ENCODE measurements at places on chromosomes 6 and 20.

DNA sequence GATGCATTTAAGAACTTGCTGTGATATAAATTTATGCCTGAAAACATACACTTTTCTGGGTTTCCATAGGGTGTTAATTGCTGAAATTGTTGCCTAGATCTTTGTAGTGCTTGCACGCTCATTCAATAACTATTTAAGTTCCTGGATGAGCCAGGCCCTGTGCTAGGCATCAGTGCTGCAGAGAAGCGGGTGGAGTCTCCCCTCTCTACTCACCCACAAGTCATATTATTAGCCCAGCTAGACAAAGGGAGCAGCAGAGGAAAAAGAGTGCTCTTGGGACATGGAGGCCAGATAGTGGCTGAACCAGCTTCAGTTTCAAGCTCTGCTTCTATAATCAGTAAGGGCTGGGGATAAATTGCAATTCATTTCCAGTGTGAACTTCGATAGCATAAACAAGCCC, 329.1 kb downstream of the TFAP2B start:
- no peak overlapping the region for H3K27ac ChIP-seq
- no peak overlapping the region for H3K4me3 ChIP-seq
- H3K36me3 ChIP-seq = no peaks in the 10 kb centered on the region
- no peaks in the 10 kb centered on the region for H3K27me3 ChIP-seq
- H3K4me1 ChIP-seq = no peaks in the 10 kb centered on the region

DNA sequence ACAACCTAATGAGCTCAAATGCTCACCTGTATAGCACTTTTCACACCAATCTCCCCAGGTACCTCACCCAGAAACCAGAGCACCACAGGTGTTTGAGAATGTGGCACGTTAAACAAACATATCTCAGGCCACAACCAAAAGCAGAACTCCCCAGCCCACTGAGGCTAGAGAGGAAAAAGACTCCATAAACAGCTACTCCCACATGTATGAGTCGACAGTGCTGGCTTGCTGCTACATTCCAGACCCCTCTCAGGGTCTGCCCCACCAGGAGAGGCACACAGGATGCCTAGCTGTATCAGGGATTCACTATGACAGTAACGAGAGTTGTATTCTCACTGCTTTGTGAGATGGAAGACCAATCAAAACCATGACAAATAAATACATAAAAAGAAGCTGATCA, 242.6 kb upstream of the ARID1B start:
- DNase-seq = peak; percentile 49
- H3K36me3 ChIP-seq = no peaks in the 10 kb centered on the region
- H3K4me3 ChIP-seq = no peak overlapping the region

DNA sequence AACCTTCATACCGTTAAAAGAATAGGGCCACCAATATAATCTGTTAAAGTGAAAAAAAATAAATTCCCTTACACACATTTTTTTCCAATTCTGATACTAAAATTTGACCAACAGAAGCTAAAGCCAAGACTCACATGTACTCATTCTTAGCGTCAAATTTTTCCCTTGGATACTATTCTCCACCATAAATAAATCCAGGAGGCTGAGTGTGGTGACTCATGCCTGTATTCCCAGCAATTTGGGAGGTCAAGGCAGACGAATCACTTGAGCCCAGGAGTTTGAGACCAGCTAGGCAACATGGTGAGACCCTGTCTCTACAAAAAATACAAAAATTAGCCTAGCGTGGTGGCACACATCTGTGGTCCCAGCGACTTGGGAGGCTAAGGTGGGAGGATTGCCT, 43.9 kb downstream of the SCML4 start:
- no peak for DNase-seq
- no peak overlapping the region for H3K27ac ChIP-seq
- H3K4me1 ChIP-seq = no peaks in the 10 kb centered on the region
- peaks cover 6% of the 10 kb centered on the region for H3K27me3 ChIP-seq
- H3K4me3 ChIP-seq = no peak overlapping the region

GRCh38 chr6:24517659-24518543, 23.1 kb downstream of the ALDH5A1 start:
- no peaks in the 10 kb centered on the region for H3K4me1 ChIP-seq
- no peak overlapping the region for H3K4me3 ChIP-seq
- no peak overlapping the region for H3K27ac ChIP-seq
- H3K36me3 ChIP-seq = peaks cover 6% of the 10 kb centered on the region
- H3K27me3 ChIP-seq = no peaks in the 10 kb centered on the region

GRCh38 chr20:6081236-6081635, 27.4 kb upstream of the LRRN4 start:
- no peak overlapping the region for H3K27ac ChIP-seq
- peaks cover 7% of the 10 kb centered on the region for H3K27me3 ChIP-seq
- no peak overlapping the region for H3K4me3 ChIP-seq
- H3K4me1 ChIP-seq = no peaks in the 10 kb centered on the region

DNA sequence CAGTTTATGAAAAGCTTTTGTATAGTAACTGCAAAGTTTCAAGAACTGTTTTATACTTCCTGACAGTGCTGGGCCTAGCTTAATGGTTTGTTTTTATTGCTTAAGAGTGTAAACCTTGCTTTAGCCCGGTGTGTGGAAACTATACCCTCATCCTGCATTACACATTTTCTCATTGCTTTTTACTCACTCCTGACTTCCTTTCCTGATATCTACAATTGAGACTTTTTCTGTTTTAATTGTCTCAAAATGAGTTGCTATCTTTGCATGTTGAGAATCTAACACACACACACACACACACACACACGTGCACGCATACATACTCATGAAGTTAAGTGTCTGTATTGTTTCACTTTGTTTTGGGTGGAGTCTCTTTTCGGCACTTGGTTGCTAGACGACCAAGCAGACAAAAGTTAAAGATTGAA, 16.7 kb downstream of the BMP2 start:
- H3K36me3 ChIP-seq = no peaks in the 10 kb centered on the region
- no peak for DNase-seq
- no peaks in the 10 kb centered on the region for H3K27me3 ChIP-seq
- H3K4me3 ChIP-seq = no peak overlapping the region

GRCh38 chr6:87684895-87685654, 17.0 kb downstream of the AKIRIN2 start:
- H3K36me3 ChIP-seq = peaks cover 11% of the 10 kb centered on the region
- DNase-seq = no peak
- H3K4me1 ChIP-seq = peaks cover 61% of the 10 kb centered on the region
- H3K4me3 ChIP-seq = no peak overlapping the region

DNA sequence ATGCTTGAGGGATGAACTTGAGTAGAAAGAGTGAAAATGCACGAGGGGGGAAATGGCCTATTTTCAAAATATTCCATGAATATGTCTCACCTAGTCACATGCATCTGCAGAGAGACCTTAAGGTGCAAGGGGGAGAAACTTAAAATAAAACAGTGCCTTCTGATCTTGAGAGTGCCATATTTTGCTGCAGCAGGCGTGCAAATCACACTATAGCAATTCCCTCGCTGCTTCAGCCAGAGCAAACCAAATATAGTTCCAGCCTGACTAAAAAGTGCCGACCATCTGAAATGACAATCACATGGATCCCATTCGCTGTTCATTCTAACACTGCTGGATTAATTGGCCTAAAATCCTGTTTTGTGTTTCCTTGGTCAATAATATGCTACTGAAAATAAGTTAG, 26.3 kb downstream of the KIAA0319 start:
- H3K4me3 ChIP-seq = no peak overlapping the region
- peaks cover 23% of the 10 kb centered on the region for H3K27me3 ChIP-seq
- no peaks in the 10 kb centered on the region for H3K4me1 ChIP-seq
- no peak overlapping the region for H3K27ac ChIP-seq

- no peak for DNase-seq
- H3K27me3 ChIP-seq = peaks cover 35% of the 10 kb centered on the region
- H3K4me3 ChIP-seq = no peak overlapping the region
Measured at GRCh38 chr6:119735530-119735929, 386.0 kb upstream of the MAN1A1 start.

- no peaks in the 10 kb centered on the region for H3K4me1 ChIP-seq
- no peak overlapping the region for H3K4me3 ChIP-seq
- H3K36me3 ChIP-seq = peaks cover 9% of the 10 kb centered on the region
- H3K27me3 ChIP-seq = no peaks in the 10 kb centered on the region
- H3K27ac ChIP-seq = no peak overlapping the region
- no peak for DNase-seq
Measured at GRCh38 chr20:45329497-45330319, 18.5 kb downstream of the SDC4 start.

GRCh38 chr6:36038120-36038876, 10.7 kb downstream of the MAPK14 start:
- H3K27me3 ChIP-seq = no peaks in the 10 kb centered on the region
- H3K4me3 ChIP-seq = no peak overlapping the region
- peaks cover 30% of the 10 kb centered on the region for H3K4me1 ChIP-seq
- DNase-seq = no peak
- H3K27ac ChIP-seq = peak overlapping the region; percentile 29
- peaks cover 3% of the 10 kb centered on the region for H3K36me3 ChIP-seq

GRCh38 chr6:13466304-13467215, 20.8 kb downstream of the GFOD1 start:
- no peak for DNase-seq
- H3K4me1 ChIP-seq = peaks cover 27% of the 10 kb centered on the region

DNA sequence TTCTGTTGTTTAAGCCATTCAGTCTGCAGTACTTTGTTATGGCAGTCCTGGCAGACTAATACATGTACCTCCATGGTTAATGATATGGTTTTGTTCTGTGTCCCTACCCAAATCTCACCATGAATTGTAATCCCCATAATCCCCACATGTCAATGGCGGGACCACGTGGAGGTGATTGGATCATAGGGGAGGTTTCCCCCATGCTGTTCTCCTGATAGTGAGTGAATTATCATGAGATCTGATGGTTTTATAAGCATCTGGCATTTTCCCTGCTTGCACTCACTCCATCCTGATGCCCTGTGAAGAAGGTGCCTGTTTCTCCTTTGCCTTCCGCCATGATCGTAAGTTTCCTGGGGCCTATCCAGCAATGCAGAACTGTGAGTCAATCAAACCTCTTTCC, 57.5 kb upstream of the NT5E start:
- H3K4me1 ChIP-seq = peaks cover 27% of the 10 kb centered on the region
- no peak overlapping the region for H3K4me3 ChIP-seq
- no peak for DNase-seq
- no peaks in the 10 kb centered on the region for H3K36me3 ChIP-seq

- no peaks in the 10 kb centered on the region for H3K27me3 ChIP-seq
- peak overlapping the region; percentile 88 for H3K27ac ChIP-seq
- peaks cover 11% of the 10 kb centered on the region for H3K36me3 ChIP-seq
- peaks cover 44% of the 10 kb centered on the region for H3K4me1 ChIP-seq
- H3K4me3 ChIP-seq = no peak overlapping the region
- DNase-seq = no peak
Measured at GRCh38 chr6:13694562-13694961, 17.1 kb downstream of the RANBP9 start.

- H3K27ac ChIP-seq = no peak overlapping the region
- DNase-seq = no peak
- peaks cover 28% of the 10 kb centered on the region for H3K27me3 ChIP-seq
- H3K4me3 ChIP-seq = no peak overlapping the region
Measured at GRCh38 chr20:45974896-45975565, 3.0 kb upstream of the ZNF335 start.

GRCh38 chr6:3414327-3415081, 42.3 kb downstream of the SLC22A23 start:
- H3K27ac ChIP-seq = peak overlapping the region; percentile 50
- peaks cover 15% of the 10 kb centered on the region for H3K4me1 ChIP-seq
- H3K4me3 ChIP-seq = no peak overlapping the region
- H3K36me3 ChIP-seq = peaks cover 6% of the 10 kb centered on the region
- H3K27me3 ChIP-seq = no peaks in the 10 kb centered on the region
- no peak for DNase-seq

- H3K4me3 ChIP-seq = no peak overlapping the region
- H3K27me3 ChIP-seq = no peaks in the 10 kb centered on the region
- no peak overlapping the region for H3K27ac ChIP-seq
- DNase-seq = no peak
- no peaks in the 10 kb centered on the region for H3K36me3 ChIP-seq
Measured at GRCh38 chr6:6085928-6086668, 79.4 kb upstream of the NRN1 start.

DNA sequence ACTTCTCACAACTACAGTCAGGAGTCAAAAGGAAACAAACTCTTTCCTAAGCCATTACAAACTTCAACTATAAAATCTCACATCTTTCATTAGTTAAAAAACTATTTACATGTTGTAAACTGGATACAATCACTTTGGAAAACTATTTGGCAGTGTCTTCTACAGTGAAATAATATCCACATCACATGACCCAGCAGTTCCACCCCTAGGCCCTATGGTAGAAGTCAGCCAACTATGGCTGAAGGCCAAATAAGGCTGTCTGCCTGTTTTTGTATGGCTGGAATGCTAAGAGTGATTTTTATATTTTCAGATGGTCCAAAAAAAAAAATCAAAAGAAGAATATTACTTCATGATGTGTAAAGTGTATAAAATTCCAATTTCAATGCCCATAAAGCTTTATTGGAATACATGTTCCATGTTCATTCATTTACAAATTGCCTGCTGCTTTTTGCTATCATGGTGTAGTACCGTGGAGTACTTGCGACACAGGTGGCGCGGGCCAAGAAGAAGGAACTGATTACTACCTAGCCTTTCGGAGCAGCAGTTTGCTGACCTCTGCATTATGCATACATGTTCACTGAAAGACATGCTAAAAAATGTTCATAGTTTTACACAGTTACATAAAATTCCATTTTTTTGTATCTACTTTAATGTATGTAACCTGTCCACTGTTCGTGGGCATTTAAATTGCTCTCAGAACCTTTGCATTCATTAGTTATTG, 129.0 kb downstream of the KIF16B start:
- no peaks in the 10 kb centered on the region for H3K27me3 ChIP-seq
- no peak overlapping the region for H3K4me3 ChIP-seq
- no peak for DNase-seq
- H3K36me3 ChIP-seq = peaks cover 5% of the 10 kb centered on the region
- H3K4me1 ChIP-seq = peaks cover 7% of the 10 kb centered on the region
- H3K27ac ChIP-seq = no peak overlapping the region

DNA sequence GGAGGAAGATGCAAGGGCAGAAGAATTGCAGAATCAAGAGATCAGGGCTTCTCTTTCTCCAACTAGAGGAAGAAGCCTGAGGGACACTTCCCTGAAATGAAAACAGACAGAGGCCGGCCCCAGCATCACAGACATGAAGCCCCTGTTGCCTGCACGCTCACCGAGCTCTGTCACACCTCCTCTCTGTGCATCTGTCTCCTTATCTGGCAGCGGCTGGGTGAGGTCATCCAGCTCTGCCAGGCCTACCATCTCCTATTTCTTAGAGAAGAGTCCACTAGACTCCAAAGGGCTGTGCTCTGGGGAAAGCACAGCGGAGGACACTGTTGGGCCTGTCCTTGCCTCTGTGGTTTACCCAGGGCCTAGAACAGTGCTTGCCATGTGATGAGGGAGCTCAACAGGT, 71.9 kb upstream of the MLN start:
- H3K4me3 ChIP-seq = no peak overlapping the region
- H3K4me1 ChIP-seq = no peaks in the 10 kb centered on the region
- DNase-seq = no peak

DNA sequence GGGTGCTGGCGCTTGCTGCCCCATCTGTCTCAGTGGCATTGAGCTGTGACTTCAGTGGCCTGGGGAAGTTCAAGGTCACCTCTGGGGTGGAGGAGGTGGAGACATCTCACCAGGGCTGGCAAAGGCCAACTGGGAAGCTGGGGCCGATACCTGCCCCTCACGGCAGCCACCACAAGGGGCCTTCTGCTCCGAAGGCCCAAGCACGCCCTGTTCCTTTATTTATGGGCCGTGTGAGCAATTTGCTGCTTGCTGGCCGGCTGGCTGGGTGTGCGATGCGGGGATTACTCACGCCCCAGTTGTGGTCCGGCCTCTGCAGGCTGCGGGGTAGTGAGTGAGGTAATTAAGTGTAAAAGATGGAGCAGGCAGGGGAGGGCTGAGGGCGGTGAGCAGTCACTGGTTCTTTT, 13.2 kb upstream of the SCRT2 start:
- H3K4me1 ChIP-seq = no peaks in the 10 kb centered on the region
- no peak for DNase-seq
- no peak overlapping the region for H3K4me3 ChIP-seq

GRCh38 chr20:57678340-57678739, 31.5 kb downstream of the PMEPA1 start:
- no peak overlapping the region for H3K27ac ChIP-seq
- peaks cover 3% of the 10 kb centered on the region for H3K36me3 ChIP-seq

All from osteocyte (in vitro differentiated cells).